Neural progenitor cell (in vitro differentiated cells): ENCODE measurements at places on chromosomes 1 and 21.

GRCh38 chr1:230794431-230794830, 47.2 kb downstream of the CAPN9 start:
- DNase-seq, result no peak

GRCh38 chr1:90925928-90926869, 95.6 kb downstream of the ZNF644 start:
- peak; percentile 9 for DNase-seq

- no peak for DNase-seq
These were observed 1057.9 kb downstream of the AMY1C start for GRCh38 chr1:104807590-104807989.

DNA sequence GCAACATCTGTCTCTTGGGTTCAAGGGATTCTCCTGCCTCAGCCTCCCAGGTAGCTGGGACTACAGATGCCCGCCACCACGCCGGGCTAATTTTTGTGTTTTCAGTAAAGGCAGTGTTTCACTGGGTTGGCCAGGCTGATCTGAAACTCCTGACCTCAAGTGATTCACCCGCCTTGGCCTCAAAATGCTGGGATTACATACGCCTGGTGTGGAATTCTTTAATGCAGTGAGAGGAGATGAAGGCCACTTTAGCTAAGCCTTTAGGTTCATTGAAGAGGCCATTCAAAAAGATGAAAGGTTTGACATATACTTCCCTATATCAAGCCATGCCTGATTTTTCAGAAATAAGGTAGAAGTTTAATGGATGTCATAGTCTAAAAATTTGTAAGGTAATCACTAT, 162.7 kb downstream of the ST6GALNAC3 start:
- no peak for DNase-seq

DNA sequence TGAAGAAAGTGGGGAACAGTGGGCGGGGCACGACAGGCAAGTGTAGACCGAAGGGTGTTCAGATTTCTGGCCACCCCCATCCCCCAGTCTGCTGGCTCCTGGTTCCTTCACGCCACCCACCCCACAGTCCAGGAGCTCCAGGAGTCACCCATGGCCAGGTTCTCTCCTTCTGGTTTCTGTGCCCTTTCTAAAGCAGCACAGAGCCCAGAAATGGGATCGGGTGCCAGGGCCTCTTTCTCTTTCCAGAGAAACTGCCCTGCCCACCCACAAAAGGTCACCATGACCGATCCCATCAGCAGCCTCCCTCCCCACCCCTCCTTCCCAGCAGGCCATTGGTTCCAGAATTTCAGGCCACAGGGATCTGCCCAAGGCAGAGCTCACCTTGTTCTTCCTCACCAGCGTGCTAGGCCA, 3.2 kb upstream of the CELSR2 start:
- DNase-seq, result no peak

DNA sequence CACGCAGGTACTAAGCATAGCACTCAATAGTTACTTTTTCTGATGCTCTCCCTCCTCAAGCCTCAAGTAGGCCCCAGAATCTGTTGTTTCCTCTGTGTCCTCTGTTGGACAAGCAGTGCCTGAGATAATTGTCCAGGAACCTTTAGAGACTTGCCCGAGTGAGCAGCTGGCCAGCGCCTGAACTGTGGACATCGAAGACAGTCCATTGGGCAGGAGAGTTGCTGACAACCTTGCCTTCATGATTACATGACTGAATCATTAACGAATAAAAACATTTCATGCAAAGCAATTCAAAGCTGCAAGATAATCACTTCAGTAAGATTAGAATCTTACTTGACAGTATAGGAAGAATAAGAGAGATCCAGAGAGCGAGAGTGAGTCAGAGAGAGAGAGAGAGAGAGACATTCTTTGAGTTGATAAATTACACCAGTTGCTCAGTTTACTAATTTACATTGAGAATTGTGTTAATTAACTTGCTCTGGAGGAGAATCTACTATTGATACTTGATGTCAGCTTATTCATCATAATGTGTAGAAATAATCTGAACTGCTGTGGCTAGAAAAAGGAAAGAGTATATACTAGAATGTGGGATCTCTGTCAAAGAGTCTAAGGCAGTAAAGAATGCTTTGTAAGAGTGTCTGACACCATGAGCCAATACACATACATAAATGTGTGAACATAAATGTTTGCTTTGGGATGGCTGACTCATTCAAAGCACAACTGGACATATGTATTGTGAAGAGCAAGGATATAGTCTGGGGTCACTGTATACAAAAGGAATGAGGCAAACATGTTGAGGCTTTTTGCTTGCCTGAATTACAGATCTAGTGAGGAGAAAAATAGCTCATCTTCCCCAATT, 216.0 kb downstream of the ZNF326 start:
- no peak for DNase-seq
